ENCODE measurements at places on chromosomes 12 and 14.

GRCh38 chr14:95305145-95305544 lies 14.6 kb downstream of the CLMN start:
- no peak for DNase-seq

GRCh38 chr14:35881280-35881679 lies 55.1 kb downstream of the BRMS1L start:
- DNase-seq: no peak

DNA sequence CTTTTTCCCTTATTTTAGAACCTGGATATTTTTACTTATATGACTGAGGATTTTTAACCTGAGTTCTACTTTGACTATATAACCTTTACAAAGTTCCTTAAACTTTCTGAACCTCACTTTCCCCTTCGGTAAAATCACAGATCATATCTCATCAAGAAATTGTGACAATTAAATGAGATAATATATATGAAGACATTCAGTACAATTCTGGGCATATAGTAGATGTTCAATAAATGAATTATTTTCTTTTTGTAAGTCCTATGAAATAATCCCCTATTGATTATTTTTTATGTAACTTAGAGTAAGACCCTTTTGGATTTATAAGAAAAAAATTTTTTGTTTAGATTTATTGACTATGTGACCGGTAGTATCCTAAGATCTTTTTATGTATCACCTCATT lies 17.6 kb upstream of the FAM177A1 start:
- no peak for DNase-seq

DNA sequence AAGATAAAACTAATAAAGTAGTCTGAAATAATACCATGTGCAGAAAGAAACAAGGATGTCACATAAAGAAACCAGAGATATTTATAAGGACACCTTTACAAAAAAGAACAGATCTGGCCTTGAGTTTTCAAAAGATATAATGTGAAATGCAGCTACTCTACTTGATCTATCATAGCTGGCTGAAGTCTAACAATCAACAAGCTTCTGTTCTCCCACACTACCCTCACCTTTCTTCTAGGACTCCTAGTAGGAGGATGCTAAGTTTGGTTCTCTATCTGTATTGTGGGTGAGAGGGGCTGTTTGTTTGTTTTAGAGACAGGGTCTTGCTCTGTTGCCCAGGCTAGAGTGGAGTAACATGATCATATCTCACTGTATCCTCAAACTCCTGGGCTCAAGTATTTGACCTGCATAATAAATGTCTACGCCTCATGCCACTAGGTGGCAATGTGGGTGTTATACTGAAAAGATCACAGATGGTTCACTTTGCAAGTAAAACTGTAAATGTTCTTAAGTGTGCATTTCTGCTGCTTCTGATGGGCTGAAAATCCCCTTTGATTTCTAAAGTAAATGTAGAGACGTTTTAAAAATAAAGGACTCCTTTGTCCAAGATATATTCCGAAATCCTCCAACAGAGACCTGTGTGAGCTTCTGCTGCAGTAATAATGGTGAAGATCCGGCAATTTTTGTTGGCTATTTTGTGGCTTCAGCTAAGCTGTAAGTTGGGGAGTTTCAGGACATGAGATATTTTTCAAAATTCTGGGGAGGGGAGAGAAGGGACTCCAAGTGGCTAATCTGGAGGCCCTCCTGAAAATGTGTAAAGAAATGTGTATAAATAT lies 269.3 kb downstream of the DAD1 start:
- peak; percentile 12 for DNase-seq

- DNase-seq: no peak
These were observed 119.3 kb upstream of the RAP1B start for GRCh38 chr12:68491204-68491960.

DNA sequence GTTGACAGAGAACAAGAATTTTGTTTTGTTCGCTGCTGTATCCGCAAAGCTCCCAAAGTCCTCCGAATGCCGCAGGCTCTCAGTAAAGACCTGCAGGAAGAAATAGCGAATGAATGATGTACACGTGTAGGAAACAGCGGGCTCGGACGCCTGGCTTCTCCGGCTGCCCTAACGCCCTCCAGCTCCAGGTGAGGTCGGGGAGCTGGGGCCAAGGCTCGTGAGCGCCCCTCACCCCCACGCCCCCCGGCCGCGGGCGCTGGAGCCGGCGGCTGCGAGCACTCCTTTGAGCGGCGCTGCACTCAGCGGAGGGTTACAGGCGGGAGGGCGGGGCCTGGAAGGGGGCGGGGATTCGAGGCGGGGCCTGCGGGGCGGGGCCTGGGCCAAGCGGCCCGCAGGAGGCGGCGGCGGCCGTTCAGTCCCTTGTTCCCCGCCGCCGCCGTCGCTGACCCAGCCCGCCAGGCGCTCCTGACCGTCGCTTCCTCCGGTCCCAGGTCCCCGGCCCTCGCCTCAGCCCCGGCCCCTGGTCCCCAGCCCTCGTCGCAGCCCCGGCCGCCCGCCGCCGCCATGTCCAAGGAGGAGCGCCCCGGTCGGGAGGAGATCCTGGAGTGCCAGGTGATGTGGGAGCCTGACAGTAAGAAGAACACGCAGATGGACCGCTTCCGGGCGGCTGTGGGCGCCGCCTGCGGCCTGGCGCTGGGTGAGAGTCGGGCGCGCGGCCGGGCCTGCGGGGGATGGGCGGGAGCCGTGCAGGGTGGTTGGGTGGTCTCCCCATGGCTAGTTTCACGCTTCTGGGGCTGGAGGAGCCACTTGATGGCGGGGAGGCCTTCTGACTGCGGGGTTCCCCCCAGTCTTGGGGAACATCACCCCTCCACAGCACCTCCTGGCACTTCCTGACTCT lies at the start of gene AACS:
Gene AACS (plus strand): TSS at position 415 of the 898 bp plus-strand sequence. CDS start 150 bp downstream, at position 565.
- peak; percentile 75 for DNase-seq

- DNase-seq: peak; percentile 13
These were observed 67.4 kb downstream of the PHLDA1 start for GRCh38 chr12:75964150-75964549.

All from bone marrow (tissue), 2 donors.